M059J (cell line): ENCODE measurements at places on chromosomes 12 and 14. TPM values are rescaled to one million over a fixed set of nuclear protein-coding genes. Genes with fewer than 3 reads are reported as not detected.
A peak's percentile ranks its signal among the peaks of the same experiment; 100 is the strongest.

The CLEC7A gene
- total RNA-seq: 38.9 and 40.5 TPM in 2 replicates

- DNase-seq: no peak
Observed at GRCh38 chr14:50093496-50093895, 22.9 kb downstream of the VCPKMT start.

GRCh38 chr12:29754235-29755189 is 29.2 kb downstream of the TMTC1 start:
- peak; percentile 25 for DNase-seq

The POTEG gene
- not detected in 2 replicates for total RNA-seq

DNA sequence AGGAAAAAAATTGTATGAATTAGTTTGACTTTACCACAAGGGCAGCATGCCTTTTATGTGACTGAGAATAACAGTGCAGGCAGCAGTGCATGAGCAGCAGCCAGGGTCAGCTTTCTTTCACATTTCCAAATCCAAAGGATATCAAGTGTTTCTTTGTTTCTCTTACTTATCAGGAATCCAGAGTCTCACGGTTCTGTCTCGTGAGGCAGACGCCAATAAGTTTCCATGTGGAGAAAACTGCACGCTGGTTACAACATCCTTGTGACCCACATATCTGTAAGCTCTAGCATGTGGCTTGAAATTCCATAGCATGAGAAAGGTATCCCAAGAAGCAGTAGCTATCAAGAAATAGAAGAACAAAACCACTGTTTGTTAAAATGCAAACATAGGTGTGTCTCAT is 27.6 kb downstream of the GALNT4 start:
- no peak for DNase-seq

DNA sequence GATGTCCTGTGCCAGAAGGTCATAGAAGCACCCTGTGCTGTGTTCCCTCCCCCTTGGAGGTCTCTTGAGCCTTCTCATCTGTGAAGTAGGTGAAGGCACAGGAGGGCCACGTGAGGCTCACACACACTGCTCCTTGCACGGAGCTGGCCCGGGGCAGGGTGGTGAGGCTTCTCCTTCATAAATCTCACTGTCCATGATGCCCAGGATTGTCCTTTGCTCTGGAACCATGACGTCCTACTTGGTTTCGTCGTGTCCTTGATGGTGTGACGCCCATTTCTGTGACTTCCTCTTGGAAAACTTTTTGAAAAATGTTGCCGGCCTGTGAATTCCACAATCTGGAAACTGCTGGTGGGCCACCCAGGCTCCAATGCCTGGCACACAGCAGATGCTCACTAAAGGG is 34.4 kb downstream of the SH2B3 start:
- no peak for DNase-seq
